HAP-1 (cell line): ENCODE measurements at places on chromosomes 3 and 15.

- no peak for DNase-seq
Observed at GRCh38 chr3:69881756-69882428, 117.6 kb upstream of the SAMMSON start.

GRCh38 chr3:80688814-80689213 is 921.0 kb upstream of the ROBO1 start:
- peak; percentile 42 for DNase-seq

- no peak for DNase-seq
Observed at GRCh38 chr3:70393881-70394612, 81.6 kb upstream of the MDFIC2 start.

DNA sequence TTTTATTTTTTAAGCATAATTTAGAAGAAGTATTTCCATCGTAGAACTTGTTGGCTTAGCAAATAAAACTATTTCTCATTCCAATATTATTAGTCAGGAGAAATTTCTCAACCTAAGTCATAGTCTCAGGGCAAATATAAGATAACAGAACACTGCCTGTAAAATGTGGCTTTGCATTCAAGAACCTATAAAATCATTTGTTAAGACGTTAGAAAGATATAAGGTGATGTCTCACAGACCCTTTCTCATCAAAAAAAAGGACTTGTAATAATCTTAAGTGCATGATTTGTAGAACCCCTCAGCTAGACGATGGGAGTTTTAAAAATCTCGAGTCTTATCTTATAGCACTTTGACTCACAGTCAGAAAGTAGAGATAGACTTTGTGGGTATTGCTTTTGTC is 314.7 kb upstream of the CFAP20DC start:
- DNase-seq, result no peak

- no peak for DNase-seq
Observed at GRCh38 chr3:134976948-134977347, 181.9 kb downstream of the EPHB1 start.

GRCh38 chr15:72566973-72567372 is 87.5 kb upstream of the GOLGA6B start:
- no peak for DNase-seq
